ENCODE measurements at places on chromosomes 3 and 15.

- no peak for DNase-seq
These were observed 14.8 kb downstream of the ZIC1 start for GRCh38 chr3:147423798-147424580.

- DNase-seq: no peak
These were observed 118.5 kb upstream of the EPHA3 start for GRCh38 chr3:88988906-88989305.

DNA sequence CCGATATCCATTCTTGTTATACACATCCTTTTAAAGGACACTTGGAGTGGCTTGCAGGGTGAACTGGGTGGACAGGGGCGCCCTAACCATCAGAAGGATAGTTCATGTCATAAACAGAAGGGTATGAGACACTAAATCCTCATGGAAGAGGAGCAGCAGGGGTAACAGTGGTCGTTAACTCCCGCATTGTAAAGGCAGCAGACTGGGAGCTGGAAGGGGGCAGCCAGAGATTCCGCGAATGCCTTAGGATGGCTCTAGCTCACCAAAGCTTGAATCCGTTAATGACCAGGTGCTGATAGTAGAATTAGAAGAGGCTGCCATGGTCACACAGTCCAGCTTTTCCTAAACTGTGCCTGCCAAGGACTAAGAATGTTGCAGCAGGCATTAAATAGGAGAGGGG is 85.2 kb upstream of the ANKRD34C start:
- DNase-seq: no peak

- no peak for DNase-seq
These were observed 34.3 kb downstream of the CDV3 start for GRCh38 chr3:133607816-133608215.

DNA sequence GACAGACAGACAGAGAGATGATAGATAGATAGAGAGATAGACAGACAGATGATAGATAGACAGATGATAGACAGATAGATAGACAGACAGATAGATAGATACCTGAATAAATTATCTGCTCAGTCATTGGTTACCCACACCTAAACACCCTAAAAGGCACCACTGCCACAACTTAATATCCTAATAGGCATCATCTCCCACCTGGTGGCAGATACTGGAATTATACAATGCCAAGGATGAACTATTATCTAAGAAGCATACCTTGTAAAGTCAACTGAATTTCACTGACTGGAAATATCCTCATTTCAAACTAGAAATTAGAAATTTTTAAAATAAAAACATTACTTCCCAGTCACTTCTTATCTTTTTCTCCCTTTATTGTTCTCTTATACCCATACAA is 19.4 kb upstream of the ATP8B4 start:
- DNase-seq: no peak

DNA sequence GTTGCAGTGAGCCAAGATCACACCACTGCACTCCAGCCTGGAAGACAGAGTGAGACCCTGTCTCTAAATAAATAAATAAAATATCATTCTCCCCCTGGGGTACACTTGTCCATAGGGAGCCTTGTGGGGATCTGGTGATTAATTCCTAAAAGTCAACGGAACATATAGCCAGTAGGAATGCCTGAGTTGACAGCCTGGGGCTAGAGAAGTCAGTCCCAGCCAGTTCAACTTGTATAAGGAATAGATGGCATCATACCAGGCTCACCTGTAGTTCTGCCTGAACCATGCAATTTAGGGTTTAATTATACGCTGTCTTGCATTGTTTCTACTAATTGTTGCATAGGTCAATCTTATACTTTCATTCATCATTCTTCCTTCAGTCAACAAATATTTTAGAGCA is 5.9 kb upstream of the BOC start:
- no peak for DNase-seq

DNA sequence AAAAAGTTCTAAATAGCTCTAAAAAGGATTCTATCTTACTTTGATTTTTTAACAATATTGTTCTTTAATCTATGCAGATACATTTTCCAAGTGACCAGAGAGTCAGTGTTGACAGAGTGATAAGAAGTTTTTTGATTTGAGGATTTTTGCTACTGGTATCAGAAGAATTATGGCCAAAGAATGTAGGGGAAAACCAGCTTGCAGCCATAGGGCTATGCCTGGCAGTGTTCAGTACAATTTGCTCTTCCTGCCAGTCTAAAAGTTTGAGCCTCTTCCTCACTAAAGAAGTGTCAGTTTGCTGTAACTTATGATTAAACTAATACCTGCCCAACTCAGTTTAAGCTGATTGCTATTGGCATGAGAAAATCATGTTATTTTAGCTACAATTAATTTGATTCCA is 35.3 kb upstream of the FSIP1 start:
- no peak for DNase-seq

DNA sequence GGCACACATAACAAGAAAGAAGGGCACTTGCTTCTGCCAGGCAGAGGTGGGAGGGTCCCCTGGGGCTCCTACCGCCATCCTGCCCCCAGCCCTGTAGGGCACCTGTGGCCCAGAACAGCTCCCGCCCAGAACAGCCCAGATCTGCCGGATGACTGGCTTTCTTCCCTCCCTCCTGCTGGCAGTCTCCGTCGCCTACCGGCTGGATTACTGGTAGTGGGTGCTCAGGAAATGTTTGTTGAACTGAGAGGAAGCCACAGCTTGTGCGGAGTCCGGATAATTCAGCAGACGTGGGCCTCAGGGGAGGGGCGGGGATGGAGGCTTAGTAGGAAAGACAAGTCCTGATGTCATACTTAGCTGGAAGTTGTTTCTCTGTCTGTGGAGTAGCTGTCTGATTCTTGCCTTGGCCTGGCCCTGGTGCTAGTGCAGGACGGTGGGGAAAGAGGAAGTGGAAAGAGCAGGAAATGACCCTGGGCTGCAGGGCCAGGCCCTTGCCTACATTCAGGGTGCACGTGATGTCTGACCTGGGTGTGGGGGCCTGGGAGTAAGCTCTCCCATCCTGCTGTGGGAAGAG is 6.7 kb downstream of the CCDC9B start:
- DNase-seq: peak; percentile 98

GRCh38 chr3:152402695-152403451 is 134.1 kb downstream of the MBNL1 start:
- DNase-seq: no peak

- no peak for DNase-seq
These were observed 29.0 kb downstream of the TMEM45A start for GRCh38 chr3:100521439-100521845.

DNA sequence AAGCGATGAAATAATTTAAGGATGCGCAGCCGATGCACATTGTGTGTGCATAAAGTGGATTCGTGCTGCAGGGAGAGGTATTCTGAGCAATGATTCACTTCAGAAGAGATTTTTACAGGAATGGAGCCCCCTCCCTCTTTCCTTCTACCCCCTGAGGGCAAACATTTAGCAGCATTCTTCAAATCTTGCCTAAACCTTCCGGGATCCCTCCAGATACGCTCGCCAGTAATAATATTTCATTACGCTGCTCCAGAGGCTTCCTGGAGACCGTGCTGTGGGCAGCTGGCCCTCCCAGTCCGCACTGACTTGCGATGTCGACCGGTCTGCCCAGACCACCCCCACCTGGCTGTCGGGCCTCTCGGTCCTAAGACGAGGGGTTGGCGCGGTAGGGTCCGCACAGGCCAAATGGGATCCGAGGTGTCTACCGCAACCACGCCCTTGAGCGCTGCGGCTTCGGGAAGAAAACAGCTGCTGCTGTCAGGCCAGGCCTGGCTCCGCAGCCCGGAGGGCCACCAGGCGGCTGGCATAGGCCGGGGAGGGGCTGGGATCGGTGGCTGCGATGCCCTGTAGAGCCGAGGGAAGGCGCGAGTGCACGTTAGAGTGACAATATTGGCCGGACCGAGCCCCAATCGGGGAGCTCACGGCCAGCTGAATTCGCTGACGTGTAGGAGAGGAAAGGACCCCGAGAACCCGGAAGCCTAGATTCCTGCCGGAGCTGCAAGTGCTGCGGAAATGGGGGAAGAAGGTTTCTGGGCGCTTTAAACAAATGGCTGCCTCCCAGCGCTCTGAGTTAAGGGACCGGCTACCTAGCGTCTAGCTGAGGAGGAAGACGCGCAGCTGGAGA is 14.3 kb downstream of the ZIC4 start:
- peak; percentile 22 for DNase-seq

GRCh38 chr15:35019404-35020327 is 31.6 kb upstream of the ZNF770 start:
- no peak for DNase-seq

GRCh38 chr3:28286595-28286994 is 45.2 kb downstream of the CMC1 start:
- peak; percentile 54 for DNase-seq

GRCh38 chr3:59341459-59341858 is 291.6 kb upstream of the CFAP20DC start:
- DNase-seq: no peak

DNA sequence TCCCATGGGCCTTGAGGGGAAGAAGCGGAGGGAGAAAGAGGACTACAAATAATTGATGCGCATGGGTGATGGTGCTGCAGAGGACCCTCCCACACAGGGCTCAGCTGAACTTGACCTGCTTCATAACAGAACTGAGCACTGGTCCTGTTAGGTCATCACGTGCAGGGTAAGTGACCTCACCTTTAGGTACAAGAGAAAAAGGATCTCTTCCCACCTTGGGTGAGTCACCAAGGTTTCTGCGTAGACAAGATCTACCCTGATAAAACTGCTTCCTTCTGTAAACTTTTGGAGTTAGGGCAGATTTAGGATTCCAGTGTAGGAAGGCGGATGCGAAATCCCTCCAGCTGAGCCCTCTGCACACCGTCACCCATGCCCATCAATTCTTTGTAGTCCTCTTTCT is 67.1 kb downstream of the FEM1B start:
- DNase-seq: no peak

DNA sequence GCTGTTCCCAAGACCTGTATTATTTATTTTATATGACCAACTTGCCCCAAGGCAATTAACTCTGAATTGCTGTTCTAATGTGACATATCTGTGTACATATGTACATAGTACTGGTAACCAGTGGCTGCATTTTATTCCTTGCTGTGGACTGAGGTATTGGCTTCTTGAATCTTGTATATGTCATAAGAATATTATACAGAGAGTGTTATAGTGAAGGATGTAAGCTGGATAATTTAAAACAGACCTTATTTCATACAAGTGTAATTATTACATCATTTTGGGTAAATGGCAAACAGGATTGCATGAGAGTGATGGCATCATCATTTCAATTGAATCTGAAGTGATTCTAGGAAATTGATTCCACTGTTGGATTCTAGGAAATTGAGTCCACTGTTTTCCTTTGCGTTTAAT is 32.9 kb downstream of the B3GALNT1 start:
- no peak for DNase-seq

DNA sequence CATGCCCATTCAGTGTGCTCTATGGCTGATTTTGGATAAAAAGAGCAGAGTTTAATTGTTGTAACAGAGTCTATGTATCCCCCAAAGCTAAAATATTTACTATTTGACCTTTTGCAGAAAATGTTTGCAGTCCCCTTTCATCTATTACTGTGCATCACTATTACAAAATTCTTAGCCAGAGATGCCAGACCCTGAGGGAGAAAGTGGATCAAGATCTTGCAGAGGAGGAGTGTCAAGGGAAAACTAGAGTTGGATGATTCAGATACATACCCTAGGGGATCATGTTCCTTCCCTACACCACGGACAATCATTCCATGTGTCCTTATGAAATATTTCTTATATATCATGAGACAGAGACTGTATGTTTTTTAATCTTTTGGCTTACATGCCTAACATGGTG is 68.6 kb upstream of the TPRG1 start:
- DNase-seq: no peak

DNA sequence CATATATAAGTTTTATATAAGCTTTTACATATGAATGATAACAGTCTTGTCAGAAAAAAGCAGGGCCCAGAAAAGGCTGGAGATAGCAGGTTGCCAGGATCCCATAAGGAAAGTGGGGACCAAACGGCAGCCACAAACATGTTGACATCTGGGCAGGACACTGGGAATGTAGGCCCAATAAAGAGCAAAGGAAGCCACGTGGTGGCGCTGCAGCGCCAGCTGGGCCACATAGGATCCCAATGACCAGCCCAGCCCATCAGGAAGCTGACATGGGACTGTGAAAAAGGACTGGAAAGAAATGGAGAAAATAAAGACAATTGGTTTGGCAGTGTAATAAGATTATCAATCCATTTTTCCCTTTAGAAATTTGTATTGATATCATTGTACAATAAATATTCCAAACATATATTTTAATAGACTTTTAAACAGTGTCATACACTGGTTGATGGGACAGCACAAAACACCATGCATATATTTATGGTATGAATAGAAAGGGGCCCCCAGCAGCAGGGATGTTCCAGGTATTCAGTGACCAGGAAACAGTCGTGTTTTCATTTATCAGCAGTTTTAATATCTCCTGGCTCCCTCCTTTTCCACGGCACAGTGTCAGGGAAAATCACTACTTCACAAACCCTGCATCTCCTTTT is 89.0 kb upstream of the STRIT1 start:
- peak; percentile 50 for DNase-seq

DNA sequence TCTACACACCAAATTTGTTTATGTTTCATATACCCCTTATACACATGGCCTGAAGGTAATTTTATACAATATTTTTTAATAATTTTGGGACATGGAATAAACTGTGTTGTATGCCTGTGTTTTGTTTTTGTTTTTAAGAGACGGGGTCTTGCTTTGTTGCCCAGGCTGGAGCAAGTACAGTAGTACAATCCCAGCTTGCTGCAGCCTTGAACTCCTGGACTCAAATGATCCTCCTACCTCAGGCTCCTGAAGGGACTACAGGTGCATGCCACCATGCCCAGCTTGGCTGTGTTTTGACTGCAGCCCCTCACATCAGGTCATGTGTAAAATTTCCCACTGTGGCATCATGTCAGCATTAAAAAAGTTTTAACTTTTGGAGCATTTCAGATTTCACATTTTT is 18.6 kb downstream of the SETD2 start:
- DNase-seq: no peak

DNA sequence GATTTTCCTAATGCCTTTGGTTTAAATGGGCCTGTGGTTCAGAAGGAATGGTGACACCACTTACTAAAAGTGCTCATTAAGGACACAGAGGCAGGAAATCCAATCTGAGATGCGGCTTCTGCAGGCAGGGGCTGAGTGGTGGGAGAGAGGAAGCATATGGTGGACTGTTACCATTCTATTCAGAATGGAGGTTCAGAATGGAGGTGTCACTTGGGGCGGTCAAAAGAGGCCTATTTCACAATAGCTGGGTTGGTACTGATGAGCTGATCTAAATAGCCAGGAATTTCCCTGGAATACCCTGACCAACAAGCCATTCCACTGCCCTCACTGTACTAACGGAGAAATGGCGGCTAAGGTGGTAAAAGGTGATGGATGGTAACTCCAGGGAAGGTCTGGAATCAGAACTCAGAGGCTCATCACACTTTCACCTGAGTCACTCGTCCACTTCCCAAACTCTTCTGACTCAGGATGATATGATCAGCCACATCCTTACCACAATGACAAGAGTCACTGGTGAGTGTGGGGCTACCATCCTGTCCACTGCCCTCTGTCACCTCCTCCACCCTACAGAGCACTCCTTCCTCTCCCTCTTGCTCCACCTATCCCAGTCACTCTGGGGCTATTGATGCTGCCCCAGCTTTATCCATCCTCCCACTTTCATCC is 15.7 kb downstream of the RFT1 start:
- no peak for DNase-seq
